Pericardium fibroblast (primary cell): ENCODE measurements at places on chromosomes 4 and X. TPM values are rescaled to one million over a fixed set of nuclear protein-coding genes. Genes with fewer than 3 reads are reported as not detected.

Gene SSX4B
- not detected in 2 replicates for total RNA-seq

Gene GRIA3
- total RNA-seq, result under 0.01 and 0.09 TPM in 2 replicates

Gene TRAPPC2
- total RNA-seq, result 7.1 and 11.4 TPM in 2 replicates

Gene PNPLA4
- 18.0 and 33.1 TPM in 2 replicates for total RNA-seq

Gene CXXC4
- total RNA-seq, result not detected in 2 replicates

Gene ZDHHC9
- total RNA-seq, result 28.2 and 41.0 TPM in 2 replicates

Gene PABPC1L2B
- not detected in 2 replicates for total RNA-seq

Gene ZCCHC18
- total RNA-seq, result 1.1 TPM in 2 replicates

Gene TMPRSS11E
- total RNA-seq, result not detected in 2 replicates

Gene AKAP4
- not detected in 2 replicates for total RNA-seq

Gene GAGE2A
- not detected in 2 replicates for total RNA-seq

Gene GAGE12E
- total RNA-seq, result not detected in 2 replicates

Gene CXCR3
- not detected in 2 replicates for total RNA-seq

Gene VEGFD
- total RNA-seq, result 0.58 and 6.6 TPM in 2 replicates

Gene CTAG1B
- total RNA-seq, result not detected in 2 replicates

Gene PRDX4
- 202 and 328 TPM in 2 replicates for total RNA-seq

Gene CLGN
- 0.43 and 0.47 TPM in 2 replicates for total RNA-seq

Gene ZNF630
- total RNA-seq, result 0.26 and 0.58 TPM in 2 replicates

Gene LRIT3
- not detected in 2 replicates for total RNA-seq

Gene PUDP
- total RNA-seq, result 8.3 and 9.4 TPM in 2 replicates
